Stimulated activated CD4-positive, alpha-beta T cell treated with anti-CD3 and anti-CD28 coated beads, Interleukin-1b, Interleukin-23, amount 100 ng/mL, for 48 hours (primary cell): ENCODE measurements at places on chromosomes 2 and 18.

DNA sequence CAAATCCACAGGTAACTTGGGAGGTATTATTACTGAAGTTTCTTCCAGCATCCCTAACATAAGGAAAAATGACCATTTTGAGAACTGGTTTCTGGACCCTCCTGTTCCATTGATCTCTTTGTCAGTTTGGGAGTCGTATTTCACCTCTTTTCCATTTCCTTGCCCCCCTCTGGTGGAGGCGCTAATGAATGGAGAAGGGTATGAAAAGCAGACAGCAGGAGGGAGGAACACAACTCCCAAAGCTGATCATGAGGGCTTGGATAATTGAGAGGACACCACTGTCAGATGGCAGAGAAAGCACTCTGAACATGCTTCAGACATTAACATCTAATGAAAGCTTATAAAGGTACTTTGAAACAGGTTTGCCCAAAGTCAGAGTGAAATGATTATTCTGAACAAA is 56.6 kb upstream of the TLK1 start:
- no peak for DNase-seq

DNA sequence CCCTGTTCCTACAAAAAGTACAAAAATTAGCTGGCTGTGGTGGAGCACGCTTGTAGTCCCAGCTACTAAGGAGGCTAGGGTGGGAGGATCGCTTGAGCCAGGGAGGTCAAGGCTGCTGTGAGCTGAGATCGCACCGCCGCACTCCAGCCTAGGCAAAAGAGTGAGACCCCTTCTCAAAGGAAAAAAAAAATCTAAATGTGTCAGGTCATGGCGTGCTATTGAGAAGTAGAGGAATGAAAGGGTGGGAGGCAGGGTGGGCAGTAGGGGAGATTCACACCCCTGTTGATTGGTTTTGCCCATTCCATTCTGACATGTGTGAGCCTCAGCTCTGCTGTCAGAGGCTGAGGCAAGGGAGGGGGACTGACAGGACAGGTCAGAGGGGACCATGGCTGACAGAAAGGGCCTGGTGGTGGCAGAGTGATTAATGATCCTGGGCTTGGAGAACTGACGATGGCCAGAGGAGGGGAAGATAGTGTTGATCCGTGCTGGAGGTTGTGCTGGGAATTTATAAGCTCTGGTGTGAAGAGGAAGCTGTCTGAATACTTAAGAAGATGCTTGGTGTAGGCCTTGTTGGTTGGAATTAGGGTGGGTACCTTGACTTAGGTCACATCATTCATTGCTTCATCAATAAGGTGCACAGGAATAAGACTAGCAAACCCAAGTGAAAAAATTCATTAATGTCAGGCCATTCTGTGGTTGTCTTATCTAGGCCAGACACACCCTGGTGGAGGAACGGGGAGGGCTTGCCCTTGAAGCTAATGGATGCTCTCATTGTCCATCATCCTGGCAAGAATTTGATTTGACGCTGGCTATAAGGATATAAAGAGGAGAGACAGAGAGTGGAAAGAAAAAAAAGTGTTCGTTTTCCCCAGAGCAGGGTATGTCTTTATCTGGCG is 19.1 kb upstream of the SMARCAL1 start:
- no peak for DNase-seq

GRCh38 chr2:95076705-95077529 is 44.7 kb downstream of the MRPS5 start:
- peak; percentile 90 for DNase-seq

- no peak for DNase-seq
Observed at GRCh38 chr2:109478906-109479493, 134.8 kb downstream of the SEPTIN10 start.

DNA sequence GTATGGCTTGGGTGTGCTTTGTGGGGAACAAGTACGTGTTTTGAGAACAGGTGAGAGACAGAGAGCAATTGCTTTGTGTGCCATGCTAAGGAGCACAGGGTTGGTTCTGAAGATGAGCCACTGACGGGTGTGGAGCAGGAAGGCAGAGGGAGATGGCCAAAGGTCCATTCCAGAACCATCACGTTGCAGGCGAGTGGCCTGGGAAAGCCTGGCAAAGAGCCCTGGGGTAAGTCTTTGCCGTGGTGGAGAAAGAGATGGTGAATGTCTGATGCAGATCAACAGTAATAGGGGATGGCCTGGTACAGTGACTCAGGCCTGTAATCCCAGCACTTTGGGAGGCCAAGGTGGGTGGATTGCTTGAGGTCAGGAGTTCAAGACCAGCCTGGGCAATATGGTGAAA is 93.5 kb upstream of the ZNF521 start:
- no peak for DNase-seq

- no peak for DNase-seq
Observed at GRCh38 chr2:37688771-37689468, 17.5 kb upstream of the CDC42EP3 start.

- DNase-seq: no peak
Observed at GRCh38 chr18:76258209-76258608, 236.8 kb downstream of the ZNF516 start.

- DNase-seq: no peak
Observed at GRCh38 chr2:8335801-8336200, 346.1 kb upstream of the ID2 start.

DNA sequence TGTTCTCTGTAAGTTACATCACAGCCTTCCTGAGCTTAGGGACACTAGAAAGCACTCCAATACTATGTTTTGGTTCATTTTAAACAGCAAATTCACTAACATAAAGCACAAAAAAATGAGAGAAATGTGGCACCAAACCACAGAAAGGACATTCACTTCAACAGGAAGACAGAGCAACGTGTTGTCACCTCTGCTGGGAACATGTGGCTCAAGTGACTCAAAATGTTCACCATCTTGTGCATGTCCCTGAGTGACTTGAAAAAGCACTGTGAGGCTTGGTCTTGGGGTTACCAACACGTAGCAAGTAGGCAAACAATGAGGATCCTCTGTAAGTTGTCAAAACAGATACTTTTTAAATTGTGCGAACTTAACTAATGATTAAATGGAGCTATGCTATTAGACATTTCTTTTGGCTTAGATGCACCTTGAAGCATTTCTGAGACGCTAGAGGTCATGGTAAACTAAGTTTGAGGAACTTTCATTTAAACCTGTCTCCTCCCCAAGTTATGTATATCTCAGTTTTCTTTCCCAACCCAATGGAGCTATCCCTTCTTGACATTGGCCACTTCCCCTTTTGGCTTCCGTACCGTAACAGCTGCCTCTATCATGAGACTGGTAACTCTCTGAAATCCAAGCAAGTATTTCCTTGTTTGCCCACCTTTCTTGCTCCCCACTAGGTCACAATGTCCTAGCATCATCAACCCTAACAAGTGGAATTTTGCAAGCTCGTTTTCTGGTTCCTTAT is 14.0 kb upstream of the ST6GAL2 start:
- no peak for DNase-seq

- no peak for DNase-seq
Observed at GRCh38 chr18:5207471-5208150, 10.6 kb upstream of the AKAIN1 start.

- peak; percentile 29 for DNase-seq
Observed at GRCh38 chr2:162297925-162298552, 20.4 kb downstream of the IFIH1 start.

GRCh38 chr2:203301667-203302066 is 26.5 kb upstream of the ABI2 start:
- no peak for DNase-seq

GRCh38 chr2:28413152-28413898 is 20.7 kb downstream of the FOSL2 start:
- DNase-seq: no peak

DNA sequence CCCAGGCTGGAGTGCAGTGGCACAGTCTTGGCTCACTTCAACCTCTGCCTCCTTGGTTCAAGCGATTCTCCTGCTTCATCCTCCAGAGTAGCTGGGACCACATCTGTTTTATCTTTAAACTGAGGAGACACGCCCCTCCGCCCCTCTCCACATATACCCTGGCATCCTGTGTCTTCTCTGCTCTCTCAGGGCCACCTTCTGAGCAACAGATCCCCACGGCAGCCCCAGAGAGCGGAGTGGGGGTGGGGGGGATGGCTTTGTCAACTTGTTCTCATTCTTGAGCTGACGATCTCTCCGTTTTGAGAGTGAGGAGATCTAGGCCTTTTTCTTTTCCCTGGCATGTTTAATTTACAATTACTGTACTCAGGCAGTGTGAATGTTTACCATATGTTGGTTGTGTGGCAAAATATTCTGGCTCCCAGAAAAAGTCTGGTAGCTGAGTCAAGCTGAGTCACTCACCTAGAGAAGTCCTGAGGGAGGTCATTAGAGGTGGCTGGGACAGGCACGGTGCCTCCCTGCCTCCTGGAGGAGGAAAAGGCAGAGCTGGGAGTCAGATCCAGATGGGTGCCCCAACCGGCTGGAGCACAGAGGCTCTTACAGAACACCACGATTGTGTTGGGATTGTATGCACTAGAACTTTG is 19.5 kb upstream of the ID2 start:
- no peak for DNase-seq

DNA sequence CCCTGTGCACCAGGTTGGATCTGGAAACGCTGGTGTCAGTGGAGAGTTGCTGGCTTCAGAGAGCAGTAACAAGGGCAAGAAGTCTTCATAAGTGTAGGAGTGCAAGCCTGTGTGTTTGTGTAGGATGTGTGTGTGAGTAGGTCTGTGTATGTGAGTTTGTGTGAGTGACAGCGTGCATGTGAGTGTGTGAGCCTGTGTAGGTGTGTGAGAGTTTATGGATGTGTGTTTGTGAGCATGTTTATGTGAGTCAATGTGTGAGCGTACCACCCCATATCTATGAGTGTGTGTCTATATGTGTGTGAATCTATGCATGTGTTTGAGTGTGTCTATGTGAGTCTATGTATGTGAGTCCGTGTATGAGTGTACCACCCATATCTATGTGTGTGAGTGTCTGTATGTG is 86.5 kb upstream of the ATG16L1 start:
- no peak for DNase-seq

DNA sequence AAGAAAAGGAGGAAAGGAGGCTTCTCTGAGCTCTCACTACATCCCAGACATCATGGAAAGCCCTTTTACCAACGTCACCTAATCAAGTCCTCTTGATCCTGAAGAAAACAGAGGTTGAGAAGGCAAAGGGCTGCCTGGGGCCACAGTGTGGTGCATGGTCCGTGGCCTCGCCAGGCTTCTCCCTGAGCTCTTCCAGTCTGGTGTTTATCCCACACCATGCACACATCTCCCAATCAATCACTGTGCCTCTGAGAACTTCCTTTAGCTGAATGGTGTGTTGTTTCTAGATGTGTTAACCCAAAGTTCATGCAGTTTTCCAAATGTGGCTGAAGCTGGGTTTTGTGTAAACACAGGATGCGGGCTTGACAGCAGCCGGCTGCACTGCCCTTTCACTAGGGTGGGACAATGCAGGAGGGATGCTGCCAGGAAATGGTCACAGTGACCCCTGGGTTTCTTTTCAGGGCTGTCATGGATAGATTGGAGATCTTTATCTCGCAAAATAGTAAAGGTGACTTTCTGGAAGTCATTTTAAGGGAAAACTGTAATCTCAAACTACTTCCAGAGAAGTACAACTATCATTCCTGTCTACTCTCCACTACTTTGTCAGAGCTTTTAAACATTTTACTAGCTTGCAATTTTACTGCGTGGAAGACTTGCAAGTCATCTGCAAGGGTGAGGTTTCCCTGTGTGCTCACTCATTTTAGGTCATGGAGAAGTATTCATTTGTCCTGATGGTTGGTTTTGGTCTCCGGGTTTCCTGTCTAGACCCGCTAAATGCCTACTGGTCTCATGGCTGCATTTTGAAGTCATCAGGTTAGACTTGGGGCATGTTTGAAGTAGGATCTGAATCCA is 54.6 kb downstream of the IL1R2 start:
- no peak for DNase-seq

- no peak for DNase-seq
Observed at GRCh38 chr2:167862296-167862695, 385.1 kb downstream of the STK39 start.

DNA sequence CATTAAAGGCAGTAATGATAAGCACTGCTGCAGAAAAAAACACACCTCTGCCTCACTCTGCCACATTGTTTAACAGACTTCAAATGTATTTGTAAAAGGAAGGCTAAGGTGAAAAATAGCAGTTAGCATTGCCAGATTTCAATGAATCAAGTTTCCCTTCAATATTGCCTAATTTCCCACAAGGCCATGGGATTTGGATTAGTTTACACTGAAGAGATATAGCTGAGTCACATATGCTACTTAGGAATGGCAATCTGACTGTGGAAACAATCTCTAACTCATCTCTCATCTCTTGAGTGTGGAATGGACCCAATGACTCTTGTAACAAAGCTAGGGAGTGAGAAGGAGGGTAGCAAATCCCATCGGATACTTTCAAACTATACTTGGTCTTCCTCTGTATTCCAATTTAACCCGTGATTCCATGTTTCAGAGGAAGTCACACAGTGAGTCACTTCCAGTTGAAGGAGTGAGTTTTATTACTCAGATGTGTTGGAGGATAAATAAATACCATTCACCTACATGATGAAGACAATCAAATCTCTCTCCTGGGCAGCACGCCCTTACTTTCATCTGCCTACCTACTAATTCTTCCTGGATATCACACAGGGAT is 5.1 kb downstream of the B4GALT6 start:
- no peak for DNase-seq

DNA sequence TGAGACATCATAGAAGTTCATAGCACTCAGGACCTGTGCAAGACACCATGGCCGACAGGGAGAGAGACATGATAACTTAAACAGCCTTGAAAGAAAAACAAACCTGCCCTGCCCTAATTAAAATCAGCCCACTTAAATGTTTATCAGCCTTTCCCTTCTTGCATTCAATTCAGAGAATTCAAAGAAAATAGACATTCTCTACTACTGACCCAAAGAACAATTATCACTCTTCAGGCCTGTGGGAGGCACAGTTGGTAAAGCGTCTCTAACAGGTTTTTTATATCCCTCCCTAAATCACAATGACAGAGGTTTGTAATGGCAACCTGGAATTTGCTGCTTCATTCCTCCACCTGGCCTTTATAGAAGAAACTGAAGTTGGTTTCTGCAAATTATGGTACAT is 1.7 kb downstream of the CDK15 start:
- no peak for DNase-seq

GRCh38 chr2:23541503-23542229 is 156.7 kb downstream of the KLHL29 start:
- DNase-seq: no peak
